ENCODE measurements at places on chromosomes 13 and 19.
A peak's percentile ranks its signal among the peaks of the same experiment; 100 is the strongest.

DNA sequence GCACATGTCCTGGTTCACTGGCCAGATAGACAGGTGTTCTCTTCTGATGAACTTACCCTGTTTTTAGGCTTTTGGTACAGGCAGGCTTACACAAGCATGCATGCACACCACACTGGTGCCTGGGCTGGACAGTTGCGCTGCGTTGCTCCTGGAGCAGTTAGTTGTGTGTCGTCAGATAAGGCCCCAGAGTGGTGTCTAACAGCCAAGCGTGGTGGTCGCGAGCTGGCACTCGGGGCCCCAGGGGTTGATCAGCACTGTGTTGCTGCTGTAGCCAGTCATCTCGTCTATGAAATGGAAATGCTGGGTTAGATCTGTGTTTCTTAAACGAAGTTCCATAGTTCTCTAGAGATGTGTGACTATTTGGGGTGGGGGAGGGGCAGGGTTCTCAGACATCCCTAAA is 24.6 kb upstream of the TEX29 start:
- no peak for DNase-seq

DNA sequence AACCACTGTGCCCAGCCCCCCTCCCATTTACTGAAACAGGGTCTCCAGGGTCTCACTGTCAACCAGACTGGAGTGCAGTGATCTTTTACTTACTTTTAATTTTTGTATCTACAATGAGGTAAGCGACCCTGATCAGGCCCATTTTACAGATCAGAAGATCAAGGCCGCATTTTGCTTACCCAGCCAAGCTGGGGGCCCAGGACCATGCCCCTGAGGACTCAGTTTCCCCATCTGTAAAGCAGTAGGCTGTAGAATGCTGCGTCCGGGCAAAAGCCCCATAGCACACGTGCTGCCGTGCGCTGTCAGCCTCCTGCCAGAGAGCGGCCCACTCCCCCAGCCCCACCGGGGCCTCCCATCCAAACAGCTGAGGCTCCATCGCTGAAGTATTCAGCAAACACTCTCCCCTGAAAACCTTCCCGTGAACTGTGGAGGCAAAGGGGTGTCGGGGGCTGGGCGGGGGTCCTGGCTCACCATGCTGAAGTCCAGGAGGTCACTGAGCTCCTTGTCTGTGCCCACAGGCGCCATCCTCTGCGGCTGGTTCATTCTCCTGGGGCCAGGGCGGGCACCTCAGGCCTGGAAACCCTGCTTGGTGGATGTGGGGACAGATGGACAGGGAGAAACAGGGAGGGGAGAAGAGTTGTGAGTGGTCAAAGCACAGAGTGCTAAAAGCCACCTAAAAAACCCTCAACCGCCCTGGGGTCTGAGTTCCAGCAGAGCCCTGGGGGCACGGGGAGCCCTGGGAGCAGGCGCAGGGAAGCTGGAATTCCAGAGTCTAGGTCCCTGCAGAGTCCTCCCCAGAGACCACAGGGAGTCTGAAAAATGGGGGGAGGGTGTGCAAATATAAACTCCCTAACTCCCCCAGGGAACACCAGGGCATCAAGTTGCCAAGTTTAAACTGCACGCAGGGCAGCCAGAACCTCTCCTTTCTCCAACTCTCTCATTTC is 2.4 kb downstream of the TCF3 start:
- DNase-seq, result no peak

GRCh38 chr13:30065181-30065580 is 214.8 kb upstream of the UBL3 start:
- DNase-seq, result no peak

- no peak for DNase-seq
Measured at GRCh38 chr13:33125821-33126570, 109.8 kb downstream of the KL start.

- no peak for DNase-seq
Measured at GRCh38 chr19:29293292-29293691, 80.3 kb upstream of the UQCRFS1 start.

DNA sequence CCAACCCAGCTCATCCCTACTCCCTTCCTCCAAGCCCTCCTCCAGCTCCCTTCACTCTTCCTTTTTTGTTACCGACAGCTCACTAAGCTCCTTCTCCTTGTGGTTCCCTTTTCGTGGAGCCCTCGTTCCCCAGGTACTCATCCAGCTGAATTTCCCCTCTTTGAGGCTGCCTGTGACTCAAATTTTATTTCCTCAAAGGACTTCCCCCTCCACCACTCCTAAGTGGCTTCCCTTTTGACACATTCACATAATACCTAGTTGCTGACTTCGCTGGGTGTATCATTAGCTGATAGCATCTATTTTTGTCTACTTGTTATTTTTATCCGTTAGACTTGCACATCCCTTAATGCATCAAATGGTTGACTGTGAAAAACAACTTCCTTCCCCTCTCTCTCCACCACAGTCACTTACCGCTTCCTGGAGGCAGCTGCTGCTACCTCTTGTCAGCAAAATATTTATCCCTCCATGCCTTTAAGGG is 14.5 kb downstream of the FFAR2 start:
- no peak for DNase-seq

DNA sequence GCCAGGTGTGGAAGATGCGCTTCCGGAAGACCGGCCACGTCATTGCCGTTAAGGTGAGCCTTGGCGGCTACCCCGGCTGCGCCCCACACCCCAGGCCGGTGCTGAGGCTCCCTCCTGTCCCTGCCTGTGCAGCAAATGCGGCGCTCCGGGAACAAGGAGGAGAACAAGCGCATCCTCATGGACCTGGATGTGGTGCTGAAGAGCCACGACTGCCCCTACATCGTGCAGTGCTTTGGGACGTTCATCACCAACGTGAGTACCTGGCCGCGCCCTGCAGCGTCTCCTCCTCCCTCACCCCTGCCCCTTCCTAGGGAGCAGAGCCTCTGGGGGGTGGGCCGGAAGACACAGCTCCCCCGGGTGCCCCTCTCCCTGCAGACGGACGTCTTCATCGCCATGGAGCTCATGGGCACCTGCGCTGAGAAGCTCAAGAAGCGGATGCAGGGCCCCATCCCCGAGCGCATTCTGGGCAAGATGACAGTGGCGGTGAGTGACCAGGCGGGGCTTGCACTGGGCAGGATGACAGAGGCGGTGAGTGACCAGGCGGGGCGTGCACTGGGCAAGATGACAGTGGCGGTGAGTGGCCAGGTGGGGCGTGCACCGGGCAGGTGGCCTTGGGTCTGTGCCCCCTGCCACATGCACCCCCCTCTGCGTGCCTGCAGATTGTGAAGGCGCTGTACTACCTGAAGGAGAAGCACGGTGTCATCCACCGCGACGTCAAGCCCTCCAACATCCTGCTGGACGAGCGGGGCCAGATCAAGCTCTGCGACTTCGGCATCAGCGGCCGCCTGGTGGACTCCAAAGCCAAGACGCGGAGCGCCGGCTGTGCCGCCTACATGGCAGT is 4.1 kb upstream of the TGFBR3L start:
- no peak for DNase-seq

DNA sequence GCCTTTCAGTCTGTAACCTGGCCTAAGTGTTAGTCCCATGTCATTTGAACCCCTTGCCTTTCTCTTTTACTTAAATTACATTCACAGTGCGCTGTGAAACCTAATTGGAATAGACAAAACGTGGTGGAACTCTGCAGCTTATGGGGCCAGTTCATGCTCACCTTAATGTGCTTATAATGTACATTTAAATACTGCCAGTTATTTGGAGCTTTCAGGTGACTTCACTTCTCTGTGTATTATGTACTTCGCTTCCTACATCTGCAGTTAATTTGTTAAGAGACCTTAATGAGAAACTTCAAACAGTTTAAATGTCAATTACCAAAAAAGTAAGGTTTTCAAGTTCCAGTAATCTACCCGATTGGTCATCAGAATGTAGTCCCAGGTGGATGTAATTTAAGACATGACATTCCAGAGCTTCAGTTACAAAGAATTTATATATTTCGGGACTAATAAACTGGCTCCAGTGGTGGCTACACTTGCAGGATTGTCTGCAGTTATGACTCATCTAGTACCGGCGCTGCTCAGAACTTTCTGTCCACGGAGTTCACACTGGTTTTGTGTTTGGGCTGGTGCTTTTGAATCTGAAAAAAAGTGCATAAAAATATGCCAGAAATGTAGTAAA is 125.3 kb downstream of the TM9SF2 start:
- DNase-seq, result no peak

DNA sequence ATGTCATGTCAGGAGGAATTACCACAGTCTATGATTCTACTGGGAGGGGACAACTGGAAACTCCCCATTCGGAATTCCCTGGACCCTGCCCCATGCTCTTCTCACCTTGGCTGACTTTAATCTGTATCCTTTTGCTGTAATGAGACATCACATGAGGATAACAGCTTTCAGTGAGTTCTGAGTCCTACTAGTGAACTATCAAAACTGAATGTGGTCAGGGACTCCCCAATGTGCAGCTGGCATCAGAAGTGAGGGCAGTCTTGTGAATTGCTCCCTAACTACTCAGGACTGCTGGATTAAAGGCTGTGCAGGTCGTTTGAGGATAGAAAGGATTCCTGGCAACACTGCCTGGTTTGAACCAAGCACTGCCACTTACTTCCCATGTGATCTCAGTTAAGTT is 15.2 kb downstream of the SIGLEC7 start:
- DNase-seq, result peak; percentile 15

DNA sequence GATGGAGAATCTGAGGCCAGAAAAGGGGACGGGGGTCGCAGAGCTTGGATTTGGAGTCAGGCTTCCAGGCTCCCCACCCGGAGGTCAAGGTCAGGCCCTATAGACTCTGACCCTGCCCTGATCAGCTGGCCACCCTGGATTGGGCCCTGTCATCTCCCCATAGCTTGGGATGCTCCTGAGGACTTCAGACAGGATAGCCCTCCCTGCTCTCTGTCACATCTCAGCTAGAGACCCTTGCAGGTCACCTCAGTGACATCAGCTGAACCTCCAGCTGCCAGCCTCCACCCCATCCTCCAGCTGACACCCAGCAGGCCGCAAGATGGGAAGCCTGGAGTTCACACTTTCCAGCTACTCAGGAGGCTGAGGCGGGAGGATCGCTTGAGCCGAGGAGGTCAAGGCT is 2.8 kb upstream of the TPM4 start:
- DNase-seq, result no peak

GRCh38 chr19:42271861-42272534 is 2.9 kb downstream of the CIC start:
- DNase-seq, result no peak

DNA sequence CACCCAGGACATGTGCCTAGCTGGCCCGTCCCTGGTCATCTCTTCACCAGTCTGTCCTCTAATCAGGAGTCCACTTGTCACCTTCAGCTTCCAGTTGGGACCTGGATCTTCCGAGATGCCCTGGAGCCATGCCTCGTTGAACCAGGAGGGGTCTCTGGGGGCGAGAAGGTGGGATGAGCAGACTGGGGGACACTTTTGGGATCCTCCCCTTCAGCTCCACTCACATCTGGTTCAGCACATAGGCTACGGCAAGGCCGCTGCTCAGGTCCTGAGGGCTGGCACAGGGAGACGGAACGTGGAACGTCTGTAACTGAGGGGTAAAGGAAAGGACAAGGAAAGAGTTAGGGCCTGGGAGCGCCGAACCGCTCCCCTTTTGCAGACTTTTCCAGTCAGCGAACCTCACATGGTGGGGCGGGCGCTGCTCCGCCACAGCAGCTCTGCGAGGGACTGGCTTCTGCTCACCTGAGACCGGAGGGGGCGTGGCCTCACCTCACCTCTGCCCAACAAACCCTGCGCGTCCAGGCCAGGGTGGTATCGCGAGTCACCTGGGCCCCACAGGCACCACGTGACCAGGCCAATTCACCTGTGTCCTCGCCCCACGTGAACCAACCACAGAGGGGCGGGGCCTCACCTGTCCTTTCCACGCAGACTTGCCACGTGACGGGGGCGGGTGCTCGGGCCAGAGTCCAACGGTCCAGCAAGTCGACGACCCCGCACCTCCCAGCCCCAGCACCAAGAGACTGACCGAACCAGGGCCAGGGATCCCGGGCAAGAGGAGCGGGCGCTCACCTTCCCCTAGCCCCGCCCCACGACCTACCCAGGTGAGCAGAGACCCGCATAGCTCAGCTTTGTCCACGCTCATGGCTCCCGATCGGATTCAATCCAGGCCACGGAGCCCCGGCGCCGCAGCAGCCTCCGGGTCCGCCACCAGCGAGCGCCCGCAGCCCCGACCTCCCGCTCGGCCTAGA is at the start of gene HOOK2:
TSS of gene HOOK2 (minus strand) at position 965 of the 968 bp plus-strand sequence. CDS start at position 862, 103 bp downstream.
- peak; percentile 39 for DNase-seq

DNA sequence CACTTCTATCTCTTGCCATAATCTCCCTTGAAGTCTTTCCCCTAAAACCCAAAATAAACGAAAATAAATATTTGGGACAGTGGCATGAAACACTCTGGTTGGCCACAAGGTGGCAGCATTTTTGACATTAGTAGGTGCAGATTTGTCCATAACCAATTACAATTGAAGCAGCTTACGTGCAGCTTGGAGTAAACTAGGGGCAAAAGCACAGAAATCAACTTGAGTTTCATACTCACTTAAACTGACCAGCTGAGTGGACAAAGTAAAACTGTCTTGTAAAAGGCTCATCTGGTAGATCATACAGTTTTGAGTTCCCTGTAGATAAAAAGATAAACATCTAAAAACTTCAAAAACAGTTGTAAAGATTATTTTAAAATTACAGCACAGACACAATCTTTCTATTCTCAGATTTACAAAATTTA is 18.8 kb downstream of the PDCD5 start:
- DNase-seq, result no peak

DNA sequence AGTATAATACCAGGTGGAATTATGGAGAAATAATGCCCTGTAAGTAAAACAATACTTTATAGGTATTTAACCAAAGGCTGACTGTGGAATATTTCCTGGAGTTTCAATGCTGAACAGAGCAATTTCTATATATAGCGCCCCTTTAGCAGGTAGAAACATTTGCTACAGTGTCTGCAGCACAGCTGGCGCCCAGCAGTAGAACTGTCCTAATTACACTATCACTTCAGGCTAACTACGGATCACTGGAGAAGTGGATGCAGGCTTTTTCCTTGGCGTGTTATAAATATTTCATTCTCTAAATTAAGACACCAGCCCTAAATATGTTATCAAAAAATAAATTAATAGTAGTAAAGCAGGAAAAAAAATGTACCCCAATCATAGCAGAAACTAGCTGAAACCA is 3.1 kb downstream of the SHISA2 start:
- DNase-seq, result no peak

- no peak for DNase-seq
Measured at GRCh38 chr13:72427757-72428528, 299.5 kb downstream of the MZT1 start.

DNA sequence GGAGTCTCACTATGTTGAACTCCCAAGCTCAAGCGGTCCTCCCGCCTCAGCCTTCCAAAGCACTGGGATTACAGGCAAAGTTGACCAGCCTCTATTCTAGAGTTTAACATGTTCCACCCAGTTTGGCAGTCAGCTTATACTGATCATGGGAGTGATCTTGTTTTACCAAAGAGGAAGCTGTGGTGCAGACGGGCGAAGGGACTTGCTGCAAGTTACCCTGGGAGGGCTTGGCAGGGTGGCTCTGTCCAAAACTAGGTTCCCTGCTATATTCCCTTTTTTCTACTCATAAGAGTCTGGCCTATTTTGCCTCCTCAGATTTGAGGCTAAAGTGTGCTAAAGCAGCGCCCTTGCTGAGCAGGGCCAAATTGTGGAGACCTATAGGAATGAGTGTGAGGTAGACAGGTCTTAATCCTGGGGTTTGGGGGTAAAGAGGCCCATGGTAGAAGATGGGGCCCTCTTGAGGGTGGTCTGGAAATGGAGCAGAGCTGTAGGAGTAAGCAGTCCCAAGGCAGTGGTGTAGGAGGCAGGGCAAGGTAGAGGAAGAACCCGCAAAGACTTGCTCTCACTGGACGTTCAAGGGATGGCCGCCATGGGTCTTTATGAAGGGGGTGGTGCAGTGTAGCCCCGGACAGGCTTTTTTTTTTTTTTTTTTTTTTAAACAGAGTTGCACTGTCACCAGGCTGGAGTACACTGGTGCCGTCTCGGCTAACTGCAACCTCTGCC is 3.3 kb downstream of the RPS19 start:
- peak; percentile 26 for DNase-seq
